Cerebellar cortex (tissue), 1 donor: ENCODE measurements at places on chromosomes 5 and 9.

GRCh38 chr9:77793849-77794248 is 145.7 kb upstream of the GNA14 start:
- no peak for DNase-seq

- peak; percentile 52 for DNase-seq
Measured at GRCh38 chr5:132013006-132013689, 1.7 kb upstream of the ACSL6 start.

DNA sequence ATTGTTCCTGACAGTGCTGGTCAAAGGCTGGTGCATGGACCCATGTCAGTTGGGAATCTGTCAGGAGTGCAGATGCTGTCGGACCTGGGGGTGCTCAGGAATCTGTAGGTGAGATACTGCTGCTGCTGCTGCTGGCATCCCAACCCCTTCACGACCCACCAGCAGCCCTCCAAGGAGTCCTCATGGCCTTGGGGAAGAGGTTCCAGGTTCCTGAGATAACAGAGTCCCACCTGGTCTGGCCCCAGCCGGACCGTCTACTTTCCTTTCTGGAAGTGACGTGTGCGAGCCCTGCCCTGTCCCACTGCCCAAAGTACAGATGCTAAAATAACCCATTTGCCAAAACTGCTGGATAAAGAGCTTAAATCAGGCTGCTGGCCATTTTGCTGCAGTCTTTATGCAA is 4.3 kb downstream of the NXNL2 start:
- no peak for DNase-seq

GRCh38 chr9:122498883-122499288 is 11.7 kb upstream of the OR1J2 start:
- peak; percentile 9 for DNase-seq

DNA sequence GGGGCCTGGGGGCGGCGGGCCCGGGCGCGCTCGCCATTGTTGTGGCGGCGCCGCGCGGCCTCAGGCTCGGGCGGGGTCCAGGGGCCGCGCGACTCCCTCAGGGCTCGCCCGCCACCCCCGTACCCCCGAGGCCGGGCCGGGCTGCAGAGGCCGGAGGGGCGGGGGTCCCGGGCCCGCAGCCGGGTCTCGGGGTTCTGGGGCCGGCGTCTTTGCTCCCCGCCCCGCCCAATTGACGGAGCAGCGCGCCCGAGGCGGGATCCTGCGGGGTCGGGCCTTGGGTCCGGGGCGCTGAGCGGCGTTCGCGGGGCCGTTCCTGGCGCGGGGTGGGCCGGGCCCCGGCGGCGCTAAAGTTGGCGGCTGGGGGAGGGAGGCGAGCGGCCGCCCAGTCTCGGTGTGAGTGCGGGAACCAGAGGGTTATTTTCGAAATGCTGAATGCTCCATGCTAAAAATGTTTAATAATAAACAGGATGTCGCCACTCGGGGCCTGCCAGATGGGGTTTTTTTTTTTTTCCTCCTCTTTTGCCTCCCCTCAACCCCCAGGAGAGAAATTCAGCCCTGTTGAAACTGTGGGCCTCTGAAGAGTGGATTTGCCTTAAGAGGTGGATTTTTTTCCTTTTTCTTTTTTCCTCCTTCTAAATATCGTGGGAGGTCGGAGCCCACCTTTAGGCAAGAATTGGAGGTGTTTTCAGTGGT is 724 bp downstream of the PRRC2B start:
- no peak for DNase-seq

DNA sequence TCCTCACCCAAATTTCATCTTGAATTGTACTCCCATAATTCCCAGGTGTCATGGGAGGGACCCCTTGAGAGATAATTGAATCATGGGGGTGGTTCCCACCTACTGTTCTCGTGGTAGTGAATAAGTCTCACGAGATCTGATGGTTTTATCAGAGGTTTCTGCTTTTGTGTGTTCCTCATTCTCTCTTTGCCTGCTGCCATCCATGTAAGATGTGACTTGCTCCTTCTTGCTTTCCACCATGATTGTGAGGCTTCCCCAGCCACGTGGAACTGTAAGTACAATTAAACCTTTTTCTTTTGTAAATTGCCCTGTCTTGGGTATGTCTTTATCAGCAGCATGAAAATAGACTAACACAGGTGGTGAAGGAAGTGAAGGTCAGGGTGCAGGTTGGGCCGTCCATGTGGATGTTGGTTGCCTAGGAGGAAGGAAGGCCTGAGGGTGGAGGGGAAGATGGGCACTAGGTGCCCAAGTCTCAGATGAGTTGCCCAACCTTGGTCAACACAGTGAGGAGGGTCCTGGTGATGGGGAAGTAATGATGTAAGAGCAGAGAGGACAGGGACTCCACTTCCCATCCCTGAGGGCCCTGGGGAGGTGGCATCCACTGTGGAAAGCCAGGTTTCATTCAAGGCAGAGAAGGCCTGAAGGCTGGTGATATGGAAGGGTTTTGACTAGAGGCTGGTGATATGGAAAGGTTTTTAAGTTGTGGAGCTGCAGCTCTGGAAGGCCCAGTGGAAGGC is 92.6 kb downstream of the HSPA4 start:
- no peak for DNase-seq

DNA sequence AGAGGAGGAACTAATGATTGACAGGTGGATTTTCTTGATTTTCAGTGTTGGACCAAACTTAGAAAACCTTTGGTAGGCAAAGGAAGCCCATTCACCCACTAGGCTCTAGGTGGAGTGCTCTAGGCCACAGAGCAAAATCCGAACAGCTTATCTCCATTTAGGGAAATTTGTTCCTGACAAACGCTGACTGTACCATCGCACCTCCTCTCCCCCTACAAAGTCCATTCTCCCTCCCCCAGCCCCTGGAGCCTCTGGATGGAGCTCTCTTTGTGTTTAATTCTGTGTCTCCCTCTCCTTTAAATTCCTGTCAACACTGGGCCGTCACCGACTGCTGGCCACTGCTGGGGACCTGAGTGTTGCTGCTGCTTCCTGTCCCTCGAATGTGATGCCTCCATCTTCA is 350.1 kb upstream of the IRX2 start:
- DNase-seq = no peak
